ENCODE measurements at places on chromosomes 2 and 18. TPM values are rescaled to one million over a fixed set of nuclear protein-coding genes. Genes with fewer than 3 reads are reported as not detected.

DNA sequence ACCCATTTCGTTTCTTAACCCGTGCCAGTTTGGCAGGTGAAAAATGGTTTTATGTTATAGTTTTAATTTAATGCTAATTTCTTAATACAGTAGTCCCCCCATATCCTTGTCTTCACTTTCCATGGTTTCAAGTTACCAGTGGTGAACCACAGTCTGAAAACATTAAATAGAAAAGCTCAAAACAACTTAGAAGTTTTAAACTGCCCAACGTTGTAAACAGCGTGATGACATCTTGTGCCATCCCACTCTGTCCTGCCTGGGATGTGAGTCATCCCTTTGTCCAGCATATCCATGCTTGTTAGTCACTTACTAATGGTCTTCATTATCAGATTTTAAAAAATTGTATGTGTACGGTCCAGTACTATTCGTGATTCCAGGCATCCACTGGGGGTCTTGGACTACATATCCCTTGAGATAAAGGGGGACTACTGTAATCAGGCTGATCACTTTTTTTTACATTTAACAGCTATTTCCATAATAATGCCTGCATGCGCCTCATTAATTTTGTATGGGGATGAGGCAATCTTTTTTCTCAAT lies 31.9 kb downstream of the SLC66A3 start:
- no peak for DNase-seq

DNA sequence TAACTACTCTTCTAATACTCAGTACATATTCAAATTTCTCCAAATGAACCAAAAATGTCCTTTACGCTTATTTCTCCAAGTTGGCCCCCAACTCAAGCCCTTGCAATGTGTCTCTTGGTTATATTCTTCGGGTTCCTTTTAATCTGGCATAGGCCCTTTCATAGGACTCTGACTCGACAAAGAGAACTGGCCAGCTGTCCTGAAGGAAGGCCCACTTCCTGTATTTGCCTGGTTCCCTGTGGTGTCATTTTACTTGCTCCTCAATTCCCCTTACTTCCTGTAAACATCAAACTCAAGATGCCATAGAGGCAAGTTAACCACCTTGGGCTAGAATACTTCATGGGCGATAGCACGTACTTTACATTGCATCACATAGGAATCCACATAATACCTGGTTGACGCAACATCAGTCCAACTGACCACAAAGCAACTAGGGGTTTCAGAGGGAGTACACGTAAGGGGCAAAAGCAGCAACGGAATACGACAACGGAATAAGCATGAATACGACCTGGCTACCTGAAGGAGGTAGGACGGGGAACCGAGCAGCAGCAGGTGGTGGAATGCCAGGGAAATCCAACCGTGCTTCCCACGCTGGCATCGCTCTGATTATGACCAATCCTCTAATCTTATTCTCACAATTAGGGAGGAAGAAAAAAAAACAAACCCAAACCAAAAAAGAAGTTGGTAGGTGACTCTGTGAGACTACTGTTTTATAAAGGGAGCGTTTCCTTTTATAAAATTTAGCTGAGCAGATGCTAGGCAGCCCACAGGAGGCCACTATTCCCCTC lies 823 bp upstream of the GORASP2 start:
- peak; percentile 11 for DNase-seq

DNA sequence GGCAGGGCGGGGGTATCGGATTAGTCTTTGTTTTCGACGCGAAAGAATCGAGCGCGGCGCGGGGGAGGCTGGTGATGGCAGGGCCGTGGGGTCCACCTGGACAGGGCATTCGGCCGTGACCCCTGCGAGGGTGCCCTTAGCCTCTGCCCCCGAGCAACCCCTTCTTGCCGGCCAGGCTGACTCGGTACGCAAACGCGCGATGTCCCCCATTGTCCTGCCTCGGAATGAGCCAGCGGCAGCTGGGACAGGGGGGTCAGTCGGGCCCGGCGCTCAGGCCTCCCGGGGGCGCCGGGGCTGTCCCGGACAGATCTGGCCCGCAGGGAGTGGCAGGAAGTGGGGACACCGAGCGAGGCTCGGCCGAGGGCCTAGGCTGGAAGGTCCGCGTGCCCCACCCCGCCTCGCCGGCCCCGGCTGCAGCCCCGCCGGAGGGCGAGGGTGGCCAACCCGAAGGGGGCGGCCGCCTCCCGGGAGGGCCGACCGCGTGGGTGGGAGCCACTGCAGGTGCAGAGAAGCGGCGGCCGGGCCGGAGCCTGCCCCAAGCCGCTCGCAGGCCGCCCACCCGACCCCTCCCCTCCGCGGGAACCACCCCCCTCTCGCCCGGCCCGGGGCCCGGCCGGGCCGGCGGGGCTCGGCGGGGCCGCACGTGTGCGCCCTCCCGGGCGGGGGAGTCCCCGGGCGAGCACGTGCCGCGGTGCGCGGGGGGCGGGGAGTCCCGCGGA lies at the start of gene TET3:
TSS of gene TET3 (plus strand) at position 708 of the 719 bp plus-strand sequence. CDS start 1,494 bp downstream, outside the sequence.
- DNase-seq: peak; percentile 44

DNA sequence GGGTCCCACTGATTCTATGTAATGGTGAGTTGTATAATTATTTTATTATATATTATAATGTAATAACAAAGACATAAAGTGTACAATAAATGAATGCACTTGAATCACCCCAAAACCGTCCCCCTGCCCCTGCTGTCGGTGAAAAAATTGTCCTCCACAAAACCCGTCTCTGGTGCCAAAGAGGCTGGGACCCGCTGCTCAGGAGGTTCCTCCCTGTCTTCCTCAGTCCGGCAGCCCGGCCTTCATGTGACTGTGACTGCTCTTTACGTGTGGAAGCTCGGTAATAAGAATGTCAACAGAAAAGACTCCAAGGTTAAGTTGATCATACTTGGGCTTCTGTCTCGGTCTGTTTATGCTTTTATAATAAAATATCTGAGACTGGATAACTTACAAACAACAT lies 32.7 kb upstream of the ADNP2 start:
- DNase-seq: no peak

GRCh38 chr18:50656841-50657470 lies 97.1 kb downstream of the MAPK4 start:
- DNase-seq: no peak

DNA sequence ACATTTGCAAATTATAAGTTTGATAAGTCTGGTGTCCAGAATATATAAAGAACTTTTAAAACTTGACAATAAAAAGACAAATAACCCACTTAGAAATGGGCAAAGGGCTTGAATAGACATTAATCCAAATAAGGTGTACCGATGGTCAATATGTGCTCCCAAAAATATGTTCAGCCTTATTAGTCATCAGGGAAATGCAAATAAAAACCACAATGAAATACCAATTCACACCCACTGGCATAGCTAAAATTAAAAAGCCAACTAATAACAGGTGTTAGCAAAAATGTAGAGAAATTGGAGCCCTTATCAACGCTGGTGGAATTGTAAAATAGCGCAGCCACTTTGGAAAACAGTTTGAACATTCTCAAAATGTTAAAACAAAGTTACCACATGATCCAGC lies 79.0 kb upstream of the SCG2 start:
- no peak for DNase-seq

GRCh38 chr18:69035756-69036155 lies 237.9 kb downstream of the CCDC102B start:
- DNase-seq: no peak

- DNase-seq: no peak
Measured at GRCh38 chr18:3110034-3110752, 97.2 kb upstream of the LPIN2 start.

DNA sequence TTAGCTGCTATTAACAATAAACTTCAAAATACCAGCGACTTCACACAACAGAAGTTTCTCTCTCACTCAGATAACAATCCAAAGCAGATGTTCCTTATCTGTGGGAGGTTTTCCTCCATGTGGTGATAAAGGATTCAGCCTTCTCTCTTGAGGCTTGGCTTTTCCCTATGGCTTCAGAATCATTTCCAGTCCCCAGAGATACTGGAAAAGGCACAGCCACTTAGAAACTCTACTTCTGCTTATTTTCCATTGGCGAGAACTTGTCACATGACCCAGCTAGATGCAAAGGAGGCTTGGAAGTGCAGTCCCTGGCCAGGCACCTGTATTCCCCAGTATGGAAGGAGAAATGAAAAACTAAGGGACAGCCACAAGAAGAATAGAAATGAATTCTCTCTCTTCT lies 344.8 kb downstream of the MTX2 start:
- DNase-seq: no peak

- no peak for DNase-seq
Measured at GRCh38 chr2:229675569-229675968, 38.8 kb downstream of the DNER start.

DNA sequence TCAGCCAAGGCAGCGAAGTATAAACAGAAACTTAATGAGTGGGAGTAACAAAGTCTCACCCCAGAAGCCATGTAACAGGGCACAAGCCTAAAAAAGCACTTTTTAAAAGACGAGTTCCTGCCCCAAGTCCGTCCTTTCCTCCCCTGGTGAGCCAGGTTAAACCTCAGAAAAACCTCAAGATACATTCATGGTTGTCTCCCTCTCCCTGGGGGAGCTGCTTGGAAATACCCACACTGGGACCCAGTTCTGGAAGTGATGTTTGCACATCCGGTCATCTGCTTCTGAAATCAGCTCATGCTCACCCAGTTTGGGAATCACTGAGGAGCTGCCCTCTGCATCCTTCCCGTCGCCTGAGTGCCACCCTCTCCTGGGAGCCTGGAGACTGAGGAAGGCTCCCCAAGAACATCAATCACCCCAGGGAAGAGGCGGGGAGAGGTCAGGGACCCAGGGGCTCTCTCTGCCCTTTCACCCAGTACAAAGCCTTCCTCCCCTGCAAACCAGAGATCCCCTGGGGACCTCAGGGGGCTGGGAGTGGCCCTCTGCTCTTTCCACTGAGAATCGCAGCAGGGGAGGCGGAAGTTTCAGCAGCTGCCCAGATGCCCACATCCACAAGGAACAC lies 150.6 kb upstream of the AGAP1 start:
- DNase-seq: no peak

GRCh38 chr2:150778828-150779227 lies 291.4 kb upstream of the RND3 start:
- DNase-seq: no peak

- no peak for DNase-seq
Measured at GRCh38 chr2:233387225-233387624, 32.9 kb downstream of the DGKD start.

- DNase-seq: no peak
Measured at GRCh38 chr18:49305688-49306336, 154.6 kb downstream of the DYM start.

GRCh38 chr2:3489764-3490115 lies 29.6 kb downstream of the ADI1 start:
- no peak for DNase-seq

DNA sequence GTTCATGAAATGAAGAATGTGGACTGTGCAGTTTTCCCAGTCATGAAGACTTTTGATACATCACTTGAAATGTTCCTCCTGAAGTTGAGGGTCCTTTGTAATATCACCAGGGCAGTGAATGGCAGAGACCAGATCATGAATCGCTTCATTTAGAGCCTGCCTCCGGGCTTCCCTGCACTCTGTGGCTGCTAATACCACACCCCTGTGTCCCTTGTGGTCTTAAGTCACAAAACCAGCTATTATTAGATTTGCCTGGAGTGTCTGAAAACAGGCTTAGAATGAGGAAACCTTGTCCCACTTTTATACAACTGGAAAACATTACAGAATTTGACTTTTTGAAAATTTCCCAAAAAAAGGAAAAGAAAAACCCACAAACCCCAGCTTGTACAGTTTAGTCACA lies 147.9 kb downstream of the MGAT5 start:
- DNase-seq: no peak

- no peak for DNase-seq
Measured at GRCh38 chr2:166381-166780, 97.5 kb downstream of the SH3YL1 start.

- DNase-seq: no peak
Measured at GRCh38 chr2:181658444-181658843, 1.5 kb upstream of the CERKL start.

DNA sequence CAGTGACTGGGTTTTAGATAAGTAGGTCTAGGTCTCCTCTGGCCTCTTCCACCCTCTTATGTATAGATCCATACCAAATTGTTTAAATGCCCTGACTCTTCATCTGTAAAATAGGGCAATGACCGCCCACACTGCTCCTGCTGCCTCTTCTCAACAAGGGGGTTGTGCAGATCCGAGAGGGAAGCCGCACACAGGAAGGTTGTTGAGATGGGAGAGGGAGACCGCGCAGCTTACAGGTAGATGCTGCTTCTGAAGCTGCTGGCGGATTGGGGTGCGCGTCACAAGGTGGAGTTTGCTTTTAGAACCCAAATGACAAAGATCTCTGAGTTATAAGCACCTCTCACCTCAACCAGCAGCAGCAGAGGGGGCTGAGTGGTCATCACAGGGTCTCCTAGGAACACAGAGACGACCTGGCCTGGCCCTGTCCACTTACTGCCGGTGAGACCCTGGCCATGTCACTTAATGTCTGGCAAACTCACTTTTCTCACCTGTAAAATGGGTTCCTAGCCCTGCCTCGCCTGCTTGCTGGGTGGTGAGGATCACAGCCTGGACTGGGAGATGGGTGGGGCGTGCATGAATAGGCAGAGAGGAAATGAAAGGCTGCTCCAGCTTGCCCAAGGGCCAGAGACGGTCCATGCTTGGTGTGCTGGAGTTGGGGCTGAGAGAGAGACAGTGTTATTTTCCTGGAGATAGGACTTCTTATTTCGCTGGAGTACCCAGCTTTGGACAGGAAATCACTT lies 251.3 kb downstream of the EIPR1 start:
- DNase-seq: no peak

DNA sequence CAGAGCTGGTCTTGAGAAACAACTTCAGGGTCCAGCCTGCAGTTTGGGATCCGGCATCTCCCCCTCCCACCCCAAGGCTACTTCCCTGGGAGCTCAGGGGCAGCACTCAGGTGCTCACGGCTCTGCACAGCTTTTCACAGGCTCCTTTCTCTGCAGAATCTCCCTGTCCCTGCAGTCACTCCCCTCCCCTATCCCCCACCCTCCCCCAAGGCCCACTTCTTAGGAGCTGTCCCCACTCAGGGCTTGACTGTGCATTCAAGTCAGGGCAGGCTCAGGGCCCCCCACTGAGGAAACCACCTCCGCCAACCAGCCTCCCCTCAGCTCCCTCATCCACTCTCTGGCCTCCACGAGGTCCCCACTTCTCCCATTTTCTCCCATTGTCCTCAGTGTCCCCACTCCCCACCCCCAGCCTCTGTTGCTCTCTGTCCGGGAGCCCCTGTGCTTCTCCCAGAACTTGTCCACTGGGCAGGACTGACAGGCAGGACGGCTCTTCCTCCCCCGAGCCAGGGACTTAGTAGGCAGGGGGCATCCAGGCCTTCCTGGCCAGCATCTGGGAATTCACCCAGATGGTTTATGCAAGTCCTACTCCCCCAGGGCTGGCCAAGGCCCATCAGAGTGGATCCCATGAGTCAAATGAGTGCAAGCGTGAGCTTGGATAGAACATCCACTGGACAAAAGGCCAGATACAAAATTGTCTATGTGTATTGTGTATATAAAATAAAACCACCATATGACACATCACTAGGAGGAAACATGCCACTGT lies 7.6 kb downstream of the NMUR1 start:
- DNase-seq: no peak

- no peak for DNase-seq
Measured at GRCh38 chr2:172772633-172773032, 37.0 kb downstream of the RAPGEF4 start.

CRYBA2 gene
- total RNA-seq: 2.2 TPM

ONECUT2 gene
- total RNA-seq: 5.5 TPM

GPBAR1 gene
- total RNA-seq: not detected

CD28 gene
- not detected for total RNA-seq

NT5C1B gene
- total RNA-seq: not detected

RTP5 gene
- total RNA-seq: 5.9 TPM

FHL2 gene
- total RNA-seq: 22.9 TPM

SH3RF3 gene
- total RNA-seq: 13.6 TPM

CD226 gene
- total RNA-seq: 3.0 TPM

ALKAL2 gene
- total RNA-seq: 1.1 TPM

LOXHD1 gene
- total RNA-seq: 1.2 TPM

DLX2 gene
- total RNA-seq: 3.2 TPM

Measured in dorsolateral prefrontal cortex (tissue), 122 donors.